ENCODE measurements at places on chromosomes 12 and 14. TPM values are rescaled to one million over a fixed set of nuclear protein-coding genes. Genes with fewer than 3 reads are reported as not detected.

The TMEM119 gene
- total RNA-seq: 0.97 TPM

The FAIM2 gene
- 1.2 TPM for total RNA-seq

The TEP1 gene
- total RNA-seq: 10.9 TPM

The RNASE2 gene
- total RNA-seq: not detected

The PZP gene
- not detected for total RNA-seq

The EEF1AKMT3 gene
- total RNA-seq: 4.8 TPM

The ZNF219 gene
- total RNA-seq: 46.2 TPM
